ENCODE measurements at places on chromosomes 16 and 17.

GRCh38 chr17:41588126-41588810 is 1.6 kb upstream of the KRT14 start:
- DNase-seq, result no peak

DNA sequence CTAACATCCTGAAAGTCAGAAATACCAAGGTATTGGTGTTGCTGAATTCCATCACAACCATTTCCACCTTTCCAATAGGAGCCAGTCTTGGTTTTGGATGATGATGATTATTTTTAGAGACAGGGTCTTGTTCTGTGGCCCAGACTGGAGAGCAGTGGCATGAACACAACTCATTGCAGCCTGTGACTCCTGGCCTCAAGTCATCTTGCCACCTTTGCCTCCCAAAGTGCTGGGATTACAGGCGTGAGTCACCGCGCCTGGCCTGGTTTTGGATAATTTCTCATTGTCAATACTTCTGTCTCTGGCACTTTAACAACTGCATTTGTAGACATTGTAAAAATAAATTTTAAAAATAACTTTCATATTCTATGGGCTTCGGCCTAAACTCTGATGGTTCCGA is 22.6 kb downstream of the STAT5B start:
- DNase-seq, result no peak

GRCh38 chr16:30641378-30641982 is 9.3 kb upstream of the PRR14 start:
- DNase-seq, result no peak

- no peak for DNase-seq
These were observed 40.4 kb downstream of the GDPD1 start for GRCh38 chr17:59260722-59261121.

DNA sequence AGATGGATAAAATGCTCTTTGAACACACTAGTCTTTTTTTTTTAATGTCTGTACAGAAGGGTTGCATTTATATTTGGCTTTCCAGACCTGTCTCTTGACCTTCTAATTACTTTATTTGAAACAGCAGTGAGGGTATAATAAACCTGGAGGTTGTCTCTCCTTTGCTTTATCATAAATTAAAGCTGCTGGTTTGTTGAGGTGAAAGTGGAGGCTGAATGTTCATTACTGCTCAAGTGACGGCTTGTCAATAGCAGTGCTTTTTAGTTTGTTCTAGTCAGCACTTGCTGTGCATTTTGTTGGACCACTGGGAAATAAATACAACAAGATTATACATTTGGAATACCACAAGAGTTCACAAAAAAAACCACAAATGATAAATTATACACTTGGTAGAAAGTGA is 264.2 kb downstream of the IRX3 start:
- DNase-seq, result no peak

GRCh38 chr17:50180111-50180510 is 14.3 kb downstream of the SGCA start:
- no peak for DNase-seq

GRCh38 chr16:48210747-48211146 is 33.4 kb upstream of the LONP2 start:
- no peak for DNase-seq

GRCh38 chr17:65522751-65523404 is 38.6 kb downstream of the AXIN2 start:
- no peak for DNase-seq

GRCh38 chr17:54085020-54085419 is 262.3 kb downstream of the KIF2B start:
- DNase-seq, result no peak

GRCh38 chr16:85715169-85716021 is 26.6 kb upstream of the GINS2 start:
- DNase-seq, result no peak

- DNase-seq, result no peak
These were observed 200.0 kb downstream of the NTN1 start for GRCh38 chr17:9221147-9221921.

DNA sequence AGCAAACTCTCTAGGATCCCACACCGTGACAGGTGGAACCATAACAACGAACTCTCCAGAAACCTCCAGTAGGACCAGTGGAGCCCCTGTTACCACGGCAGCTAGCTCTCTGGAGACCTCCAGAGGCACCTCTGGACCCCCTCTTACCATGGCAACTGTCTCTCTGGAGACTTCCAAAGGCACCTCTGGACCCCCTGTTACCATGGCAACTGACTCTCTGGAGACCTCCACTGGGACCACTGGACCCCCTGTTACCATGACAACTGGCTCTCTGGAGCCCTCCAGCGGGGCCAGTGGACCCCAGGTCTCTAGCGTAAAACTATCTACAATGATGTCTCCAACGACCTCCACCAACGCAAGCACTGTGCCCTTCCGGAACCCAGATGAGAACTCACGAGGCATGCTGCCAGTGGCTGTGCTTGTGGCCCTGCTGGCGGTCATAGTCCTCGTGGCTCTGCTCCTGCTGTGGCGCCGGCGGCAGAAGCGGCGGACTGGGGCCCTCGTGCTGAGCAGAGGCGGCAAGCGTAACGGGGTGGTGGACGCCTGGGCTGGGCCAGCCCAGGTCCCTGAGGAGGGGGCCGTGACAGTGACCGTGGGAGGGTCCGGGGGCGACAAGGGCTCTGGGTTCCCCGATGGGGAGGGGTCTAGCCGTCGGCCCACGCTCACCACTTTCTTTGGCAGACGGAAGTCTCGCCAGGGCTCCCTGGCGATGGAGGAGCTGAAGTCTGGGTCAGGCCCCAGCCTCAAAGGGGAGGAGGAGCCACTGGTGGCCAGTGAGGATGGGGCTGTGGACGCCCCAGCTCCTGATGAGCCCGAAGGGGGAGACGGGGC is 1.3 kb downstream of the SPN start:
- peak; percentile 29 for DNase-seq

DNA sequence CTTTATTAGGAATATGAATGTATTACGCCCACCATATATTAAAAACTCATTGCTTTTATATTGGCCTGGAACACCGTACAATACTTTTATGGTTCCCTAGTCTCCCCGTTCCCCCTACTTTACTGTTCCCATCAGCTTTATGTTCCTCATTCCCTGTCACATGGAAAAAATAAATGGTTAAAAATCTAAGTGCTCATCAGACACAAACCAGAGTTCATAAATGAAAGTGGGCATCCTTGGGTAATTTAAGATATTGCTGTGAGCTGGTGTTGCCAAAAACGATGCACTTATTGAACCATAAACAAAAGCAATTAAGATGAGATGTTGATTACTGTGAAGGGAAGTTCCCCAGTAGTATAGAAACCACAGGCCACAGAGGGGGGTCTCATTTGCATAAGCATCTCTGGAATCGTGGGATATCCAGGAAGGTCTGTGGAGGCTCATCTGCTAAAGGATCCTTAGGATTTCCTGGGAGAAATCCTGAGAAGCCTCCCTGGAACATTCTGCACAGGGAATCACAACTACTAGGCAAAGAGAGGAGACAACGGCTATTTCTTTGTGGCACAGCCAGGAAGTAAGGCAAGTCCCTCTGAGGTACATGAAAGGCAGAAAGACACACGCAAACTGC is 591.4 kb upstream of the CDH11 start:
- DNase-seq, result no peak

GRCh38 chr17:51507444-51507843 is 247.1 kb downstream of the UTP18 start:
- no peak for DNase-seq

GRCh38 chr16:17392127-17392856 is 78.5 kb downstream of the XYLT1 start:
- no peak for DNase-seq

DNA sequence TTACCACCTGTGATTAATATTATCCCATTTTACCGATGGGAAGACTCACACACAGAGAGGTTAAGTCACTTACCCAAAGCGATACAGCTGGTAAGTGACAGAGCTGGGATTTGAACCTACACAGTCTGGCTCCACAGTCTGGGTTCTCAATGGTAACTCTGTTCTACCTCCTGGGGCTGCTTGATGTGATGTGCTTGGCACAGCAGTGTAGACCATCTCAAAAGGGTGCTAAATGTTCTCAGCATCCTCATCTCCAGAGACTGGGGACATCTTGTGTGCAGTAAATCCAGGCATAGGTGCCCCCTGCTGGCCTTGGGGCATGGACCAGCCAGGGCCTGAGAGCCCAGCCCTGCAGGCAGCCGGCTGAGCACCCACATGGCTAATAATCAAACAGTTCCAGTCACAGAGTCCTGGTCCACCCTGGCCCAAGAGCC is 15.4 kb upstream of the KATNB1 start:
- no peak for DNase-seq

- DNase-seq, result no peak
These were observed 84.3 kb downstream of the KSR1 start for GRCh38 chr17:27540318-27541101.

DNA sequence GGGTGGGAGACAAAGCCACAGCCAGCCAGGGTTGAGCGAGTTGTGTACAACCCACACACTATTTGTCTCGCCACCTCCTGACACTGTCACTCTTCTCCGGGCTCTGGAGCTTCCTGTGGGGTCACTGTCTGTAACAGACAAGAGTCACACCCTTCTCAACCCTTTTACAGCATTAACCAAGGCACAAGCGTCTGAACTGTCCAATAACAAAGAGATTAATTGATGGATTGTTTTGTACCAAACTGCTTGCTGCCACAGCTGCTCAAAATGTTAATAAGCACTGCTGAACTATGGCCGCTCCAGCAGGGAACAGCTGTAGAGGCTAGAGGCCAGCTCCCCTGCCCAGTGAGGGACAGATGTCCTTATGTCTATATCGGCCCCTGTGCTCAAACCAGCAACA is 25.2 kb upstream of the HYDIN start:
- no peak for DNase-seq

DNA sequence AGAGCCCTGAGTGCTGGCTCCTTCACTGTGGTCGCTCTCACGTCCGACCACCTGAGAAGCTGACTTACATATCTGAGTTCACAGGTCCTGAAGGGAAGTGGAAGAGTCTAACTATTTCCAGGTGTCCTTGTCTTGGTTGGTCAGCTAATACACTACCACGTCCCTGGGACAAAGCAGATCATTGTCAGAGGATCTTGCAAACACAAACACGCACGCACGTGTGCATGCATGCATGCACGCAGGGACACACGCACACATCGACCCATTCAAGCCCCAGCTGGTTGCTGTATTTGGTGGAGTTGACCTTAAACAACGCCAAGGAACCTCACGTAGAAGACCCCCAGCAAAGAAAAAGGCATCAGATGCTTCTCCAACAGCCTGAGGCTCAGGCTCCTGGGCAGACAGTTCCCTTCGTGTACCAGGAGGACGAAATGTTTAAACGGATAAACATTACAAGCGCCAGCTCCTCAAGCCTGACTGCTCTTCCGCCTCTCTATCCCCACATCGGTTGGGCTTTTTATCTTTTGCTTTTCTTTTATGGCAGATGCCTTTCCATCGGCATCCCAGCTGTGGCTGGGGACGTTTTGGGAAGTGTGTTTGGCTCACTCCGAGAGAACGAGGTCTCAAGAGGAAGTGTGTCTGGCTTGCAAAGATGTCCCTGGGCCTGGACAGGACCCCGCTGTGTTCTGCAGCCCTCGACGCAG is 95.8 kb downstream of the TBC1D16 start:
- no peak for DNase-seq

DNA sequence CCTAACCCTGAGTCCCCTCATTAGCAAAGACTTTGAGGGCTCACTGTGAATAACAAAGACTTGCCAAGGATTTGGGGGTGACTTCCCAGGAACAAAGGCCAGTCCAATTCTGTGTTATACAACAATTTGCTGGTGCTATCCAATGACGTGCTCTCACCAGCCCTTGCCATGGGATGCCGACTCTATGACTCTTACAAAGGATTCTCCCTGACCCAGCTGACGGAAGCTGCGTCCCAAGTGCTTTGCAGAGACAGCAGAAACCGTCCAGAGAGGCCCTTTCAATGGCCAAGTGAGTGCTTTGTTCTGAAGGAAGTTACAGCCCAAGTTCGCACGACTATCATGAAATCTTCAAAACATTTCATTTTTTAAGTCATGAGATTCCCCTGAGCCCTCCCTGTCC is 345.3 kb upstream of the TNRC6C start:
- no peak for DNase-seq

DNA sequence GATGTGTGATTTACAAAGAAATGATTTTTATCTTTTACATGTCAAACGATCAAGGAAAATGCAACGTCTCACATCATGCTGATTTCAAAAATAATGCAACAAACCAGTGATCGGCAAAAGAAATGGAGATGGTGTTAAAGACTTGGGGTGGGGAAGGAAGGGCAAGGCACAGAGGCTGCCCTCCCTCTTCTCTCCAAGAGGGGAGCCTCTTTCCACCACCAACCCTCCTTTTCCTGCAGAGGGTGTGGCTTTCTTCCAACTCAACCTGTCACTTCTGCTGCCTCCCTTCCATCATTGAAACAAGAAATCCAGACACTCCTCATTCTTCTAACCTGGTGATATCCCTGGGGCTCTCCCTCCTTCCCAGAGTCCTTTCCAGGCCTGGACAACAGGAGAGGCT is 320.8 kb downstream of the SLC39A11 start:
- DNase-seq, result no peak

- no peak for DNase-seq
These were observed 13.9 kb downstream of the TNS4 start for GRCh38 chr17:40487371-40488020.

- no peak for DNase-seq
These were observed 46.3 kb downstream of the SNX11 start for GRCh38 chr17:48153691-48154358.

- DNase-seq, result no peak
These were observed 3.9 kb upstream of the NFAT5 start for GRCh38 chr16:69561901-69562300.

GRCh38 chr17:77163511-77164280 is 22.9 kb downstream of the SEC14L1 start:
- no peak for DNase-seq

- no peak for DNase-seq
These were observed 688.0 kb downstream of the KCNJ2 start for GRCh38 chr17:70857351-70857750.

GRCh38 chr17:76501827-76502307 is 644 bp upstream of the RHBDF2 start:
- DNase-seq, result no peak

DNA sequence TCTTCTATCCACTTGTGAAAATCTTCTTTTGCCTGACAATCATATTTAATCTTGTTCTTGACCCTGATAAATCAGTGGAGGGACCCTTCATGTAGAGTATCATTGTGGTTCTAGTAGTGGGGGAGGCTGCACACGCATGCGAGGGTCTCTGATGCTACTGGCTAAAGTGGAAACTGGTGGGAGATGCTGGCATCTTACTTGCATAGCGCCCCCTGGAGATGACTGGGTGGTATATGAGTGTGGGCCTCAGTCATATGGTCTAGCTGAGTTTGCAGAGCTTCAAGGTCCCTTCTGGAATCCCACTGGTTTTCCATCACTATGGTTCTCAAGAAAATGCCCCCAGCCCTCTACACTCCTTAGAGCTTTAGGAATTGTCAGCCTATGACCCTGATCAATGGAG is 236.4 kb upstream of the AXIN2 start:
- DNase-seq, result no peak

DNA sequence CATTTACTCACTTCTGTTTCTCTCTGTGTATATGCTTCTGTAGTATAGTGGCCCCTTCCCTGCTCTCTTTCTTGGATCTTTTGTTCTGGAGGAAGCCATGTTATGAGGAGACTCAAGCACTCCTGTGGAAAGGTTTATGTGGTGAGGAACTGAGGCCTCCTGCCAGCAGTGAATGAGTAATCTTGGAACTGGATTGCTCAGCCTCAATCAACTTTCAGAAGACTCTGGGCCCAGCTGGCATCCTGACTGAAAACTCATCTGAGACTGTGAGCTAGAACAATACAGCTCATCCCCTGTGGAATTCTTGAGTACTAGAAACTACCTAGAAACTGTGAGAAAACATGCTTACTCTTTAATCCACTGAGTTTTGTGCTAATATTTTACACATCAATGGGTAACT is 133.1 kb upstream of the ZKSCAN2 start:
- DNase-seq, result no peak

GRCh38 chr17:73090396-73091202 is 1.9 kb downstream of the SLC39A11 start:
- no peak for DNase-seq

All from activated naive CD4-positive, alpha-beta T cell (primary cell).